ENCODE measurements at places on chromosomes 1 and 21.

GRCh38 chr1:99279525-99279924 lies 15.2 kb downstream of the PLPPR4 start:
- no peak for DNase-seq

- DNase-seq, result no peak
These were observed 124.3 kb downstream of the PBX1 start for GRCh38 chr1:164683235-164683634.

- no peak for DNase-seq
These were observed 28.5 kb upstream of the DR1 start for GRCh38 chr1:93317207-93317606.

- no peak for DNase-seq
These were observed 64.2 kb downstream of the MEF2D start for GRCh38 chr1:156436141-156437036.
